ENCODE measurements at places on chromosomes 3 and 15. TPM values are rescaled to one million over a fixed set of nuclear protein-coding genes. Genes with fewer than 3 reads are reported as not detected.

RNU6-1 gene
- not detected for total RNA-seq

PLSCR5 gene
- total RNA-seq, result not detected

RUBCN gene
- 5.6 TPM for total RNA-seq

GATA2 gene
- 13.7 TPM for total RNA-seq

MST1R gene
- total RNA-seq, result 0.52 TPM

GP5 gene
- 0.22 TPM for total RNA-seq

GOLGA8G gene
- not detected for total RNA-seq

TTLL13 gene
- not detected for total RNA-seq

EFHB gene
- 0.34 TPM for total RNA-seq

ADAMTS9 gene
- total RNA-seq, result 31.8 TPM

All from dermis lymphatic vessel endothelial cell (primary cell).